Stimulated activated CD4-positive, alpha-beta T cell treated with anti-CD3 and anti-CD28 coated beads, Interleukin-4, amount 100 ng/mL, for 4 hours (primary cell): ENCODE measurements at places on chromosomes 12 and 14.

DNA sequence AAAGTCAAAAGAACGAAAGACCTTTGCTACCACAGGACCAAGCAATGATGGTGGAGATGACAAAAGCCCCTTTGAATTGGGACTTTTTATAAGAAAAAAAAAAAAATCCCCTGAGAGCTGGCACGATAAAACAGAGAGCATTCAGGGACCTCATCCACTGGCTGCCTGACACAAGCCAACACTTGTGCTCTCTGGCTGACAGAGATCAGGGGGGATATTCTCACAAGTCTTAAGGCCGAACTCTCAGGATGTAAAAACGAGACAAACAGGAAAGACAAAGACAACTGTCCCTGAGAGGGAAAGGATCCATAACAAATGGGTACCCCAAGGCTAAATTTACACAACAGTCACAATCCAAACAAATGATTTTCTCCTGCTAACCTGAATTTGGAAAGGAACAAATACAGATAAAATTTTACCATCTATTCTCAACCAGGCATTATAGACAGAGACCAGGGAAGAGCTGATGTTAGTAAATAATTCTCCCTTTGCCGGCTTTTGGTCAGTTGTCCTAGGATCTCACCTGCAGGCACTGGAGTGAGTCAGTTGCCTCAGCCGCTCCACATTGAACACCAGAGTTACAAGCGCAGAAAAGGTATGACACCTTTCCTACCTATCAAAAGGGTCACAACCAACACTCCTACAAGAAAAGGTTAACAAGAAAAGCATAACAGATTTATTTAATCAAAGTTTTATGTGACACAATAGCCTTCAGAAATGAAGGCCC lies 37.9 kb upstream of the GARIN6 start:
- DNase-seq = no peak

GRCh38 chr12:44812062-44812461 lies 64.1 kb downstream of the NELL2 start:
- no peak for DNase-seq

GRCh38 chr12:3336606-3337311 lies 154.2 kb upstream of the PRMT8 start:
- DNase-seq = no peak

DNA sequence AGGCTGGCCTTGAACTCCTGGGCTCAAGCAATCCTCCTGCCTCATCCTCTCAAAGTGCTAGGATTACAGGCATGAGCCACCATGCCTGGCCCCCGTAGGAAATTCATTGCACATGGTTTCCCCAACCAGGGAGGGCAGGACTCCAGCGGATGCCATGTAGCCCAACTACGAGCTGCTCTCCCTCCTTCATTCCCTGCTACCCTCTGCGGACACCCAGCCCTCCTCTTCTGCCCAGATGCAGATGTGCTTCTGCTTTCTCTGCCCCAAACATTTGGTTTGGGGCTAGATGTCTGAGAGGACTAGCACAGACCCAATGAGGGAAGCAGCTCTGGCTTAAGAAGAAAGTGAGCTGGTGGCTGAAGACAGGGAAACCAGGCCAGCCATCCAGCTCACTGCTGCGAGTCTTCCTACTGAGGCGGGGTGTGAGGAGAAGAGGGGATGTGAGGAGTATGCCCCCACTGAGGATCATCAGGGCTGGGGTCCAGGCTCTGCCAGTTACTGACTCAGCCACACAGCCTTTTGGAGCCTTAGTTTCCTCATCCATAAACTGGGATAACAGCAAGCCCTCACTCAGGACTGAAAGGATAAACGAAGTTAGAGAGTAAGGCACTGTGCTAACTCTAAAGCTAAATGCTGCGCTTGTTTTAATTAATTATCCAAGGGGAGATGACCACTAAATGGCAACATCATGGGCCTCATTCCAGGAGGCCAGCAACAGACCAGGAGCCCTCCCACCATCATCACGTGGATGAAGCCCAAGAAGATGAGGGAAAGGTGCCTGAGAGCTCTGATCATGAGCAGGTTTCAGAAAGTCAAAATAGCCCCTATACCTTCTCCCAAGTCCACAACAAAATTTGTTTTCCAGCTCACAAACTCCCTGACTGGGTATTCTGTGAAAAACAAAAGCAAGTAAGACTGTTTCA lies 10.9 kb downstream of the CTDSP2 start:
- no peak for DNase-seq

DNA sequence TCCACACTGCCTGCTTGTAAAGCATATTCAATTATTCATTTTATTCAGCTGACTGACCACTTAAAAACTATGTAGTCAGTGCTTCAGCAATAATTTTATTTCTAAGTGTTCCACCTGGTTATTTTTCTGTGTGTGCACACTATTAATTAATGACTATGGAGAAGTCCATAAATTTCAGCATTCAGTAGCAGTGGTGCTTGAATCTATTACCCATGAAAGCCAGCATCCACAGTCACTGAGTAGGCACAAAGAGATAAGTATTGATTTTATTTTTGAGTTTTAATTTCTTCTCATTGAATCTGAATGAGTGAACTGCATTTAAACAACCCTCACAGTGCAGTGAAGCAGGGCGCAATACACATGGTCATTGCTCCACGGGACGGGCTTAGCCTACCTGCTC lies 643.1 kb downstream of the GALC start:
- no peak for DNase-seq

GRCh38 chr14:95649230-95649629 lies 37.0 kb upstream of the TCL1B start:
- DNase-seq = no peak

DNA sequence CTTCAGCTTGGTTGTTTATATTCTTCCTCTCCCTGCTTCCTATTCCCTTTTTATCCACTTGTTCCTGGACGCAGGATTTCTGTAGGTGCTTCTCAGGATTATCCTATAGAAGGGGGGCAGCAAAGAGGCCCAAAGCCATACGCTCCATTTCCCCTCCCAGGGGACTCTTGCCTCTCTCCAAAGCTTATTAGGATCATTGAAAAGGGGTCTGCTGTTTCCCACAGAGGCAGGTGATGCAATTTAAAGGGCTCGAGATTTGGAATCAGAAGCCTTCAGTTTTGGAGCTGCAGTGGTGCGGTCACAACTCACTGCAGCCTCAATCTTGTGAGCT lies 31.5 kb upstream of the SYNDIG1L start:
- no peak for DNase-seq

- DNase-seq = no peak
These were observed 289.2 kb downstream of the ADGRD1 start for GRCh38 chr12:131242741-131243496.

GRCh38 chr14:101824339-101824727 lies 62.8 kb downstream of the PPP2R5C start:
- no peak for DNase-seq

- DNase-seq = no peak
These were observed 178.8 kb downstream of the KTN1 start for GRCh38 chr14:55758796-55759195.

GRCh38 chr12:91825999-91826398 lies 319.6 kb downstream of the BTG1 start:
- DNase-seq = no peak

- DNase-seq = no peak
These were observed 82.8 kb downstream of the KIF26A start for GRCh38 chr14:104221071-104221625.
